ENCODE measurements at places on chromosomes 16 and 17.

GRCh38 chr16:21159281-21159951 is 942 bp downstream of the LDAF1 start:
- no peak for DNase-seq

DNA sequence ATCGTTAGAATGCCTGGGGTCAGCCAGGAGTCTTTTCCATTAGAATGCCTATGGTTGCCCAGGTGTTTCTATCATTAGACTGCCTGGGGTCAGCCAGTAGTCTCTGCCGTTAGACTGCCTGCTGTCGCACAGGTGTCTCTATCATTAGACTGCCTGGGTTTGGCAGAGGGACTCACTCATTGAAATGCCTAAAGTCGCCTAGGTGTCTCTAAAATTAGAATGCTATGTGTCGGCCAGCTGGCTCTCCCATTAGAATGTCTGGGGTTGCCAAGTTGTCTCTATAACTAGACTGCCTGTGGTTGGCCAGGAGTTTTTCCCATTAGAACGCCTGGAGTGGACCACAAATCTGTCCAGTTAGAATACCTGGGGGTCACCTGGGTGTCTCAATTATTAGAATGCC is 2266.5 kb downstream of the TP53TG3F start:
- DNase-seq, result no peak

DNA sequence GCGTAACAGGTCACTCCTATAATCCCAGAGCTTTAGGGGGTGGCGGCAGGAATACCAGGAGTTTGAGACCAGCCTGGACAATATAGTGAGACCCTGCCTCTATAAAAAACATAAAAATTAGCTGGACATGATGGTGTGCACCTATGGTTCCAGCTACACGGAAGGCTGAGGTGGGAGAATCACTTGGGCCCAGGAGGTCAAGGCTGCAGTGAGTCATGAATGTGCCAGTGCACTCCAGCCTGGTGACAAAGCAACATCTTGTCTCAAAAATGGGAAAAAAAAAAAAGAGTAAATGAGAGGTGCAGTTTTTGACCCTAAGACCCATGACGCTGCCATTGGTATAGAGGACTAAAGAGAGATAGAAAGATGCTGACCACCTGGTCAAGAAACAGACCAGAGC is 16.1 kb downstream of the PARN start:
- DNase-seq, result no peak

GRCh38 chr17:76251478-76252039 is 11.3 kb upstream of the RNF157 start:
- DNase-seq, result no peak

DNA sequence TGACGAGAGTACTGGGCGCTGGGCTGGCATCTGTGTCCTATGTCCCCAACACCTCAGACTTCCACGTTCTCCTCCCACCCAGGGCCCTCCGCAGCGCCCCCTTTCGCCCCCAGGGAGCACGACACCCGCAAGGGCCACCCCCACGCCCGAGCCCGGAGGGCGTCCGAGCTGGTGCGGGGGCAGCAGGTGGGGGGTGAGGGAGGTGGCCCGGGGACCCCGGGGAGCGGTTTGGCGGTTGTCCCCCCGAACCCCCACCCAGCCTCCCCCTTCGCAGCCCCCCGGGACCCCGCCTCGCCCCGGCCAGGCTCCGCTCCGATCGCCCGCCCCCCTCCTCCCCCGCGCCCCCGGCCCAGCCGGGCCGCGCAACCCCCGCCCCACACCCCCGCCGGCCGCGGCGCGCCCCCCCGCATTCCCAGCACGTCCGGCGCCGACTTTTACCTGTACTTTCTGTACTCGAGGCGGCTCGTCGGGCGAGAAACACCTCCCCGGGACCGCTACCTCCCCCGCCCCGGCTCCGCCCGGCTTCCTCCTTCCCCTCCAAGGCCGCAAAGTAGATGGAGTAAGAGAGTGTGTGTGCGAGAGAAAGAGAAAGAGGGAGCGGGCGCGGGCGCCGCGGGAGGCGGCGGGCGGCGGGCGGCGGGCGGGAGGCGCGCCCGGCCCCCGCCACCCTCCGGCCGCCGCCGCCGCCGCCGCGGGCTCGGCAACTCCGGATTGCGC is 901 bp downstream of the CDYL2 start:
- peak; percentile 18 for DNase-seq

DNA sequence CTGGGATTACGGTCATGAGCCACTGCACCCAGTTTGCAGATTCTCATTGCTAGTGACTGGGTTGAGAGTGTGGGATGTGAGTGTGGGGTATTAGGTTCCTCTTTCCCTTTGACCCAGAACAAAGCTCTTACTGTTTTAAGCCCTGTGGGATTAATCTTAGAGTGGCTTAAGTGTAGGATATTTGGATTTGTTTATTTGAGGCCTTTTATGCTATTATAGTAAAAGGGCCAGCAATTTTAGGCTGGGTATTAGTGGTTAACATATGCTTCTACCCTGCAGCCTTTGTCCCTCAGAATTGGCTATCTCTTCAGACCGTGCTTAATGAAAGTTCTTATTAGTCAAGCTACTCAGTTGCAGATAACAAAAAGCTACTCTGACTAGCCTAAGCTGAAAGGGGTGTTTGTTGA is 3.2 kb downstream of the SGF29 start:
- DNase-seq, result no peak

DNA sequence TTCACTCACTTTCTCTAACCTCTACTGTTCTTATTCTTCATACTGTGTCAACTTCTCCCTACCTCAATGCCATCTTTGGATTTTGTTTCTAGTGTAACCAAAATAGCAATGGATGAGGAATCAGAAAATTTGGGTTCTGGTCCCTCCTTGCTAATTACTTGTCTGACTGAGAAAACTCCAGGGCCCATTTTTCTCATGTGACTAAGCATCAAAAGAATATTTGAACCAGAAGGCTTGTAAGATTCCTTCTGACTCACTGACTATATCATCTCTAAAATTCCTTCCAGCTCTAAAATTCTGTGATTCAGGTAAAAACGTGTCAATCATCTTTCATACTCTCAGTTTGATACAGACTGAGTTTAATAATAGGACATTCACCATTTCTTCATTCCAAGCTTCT is 57.9 kb downstream of the BRIP1 start:
- DNase-seq, result no peak

DNA sequence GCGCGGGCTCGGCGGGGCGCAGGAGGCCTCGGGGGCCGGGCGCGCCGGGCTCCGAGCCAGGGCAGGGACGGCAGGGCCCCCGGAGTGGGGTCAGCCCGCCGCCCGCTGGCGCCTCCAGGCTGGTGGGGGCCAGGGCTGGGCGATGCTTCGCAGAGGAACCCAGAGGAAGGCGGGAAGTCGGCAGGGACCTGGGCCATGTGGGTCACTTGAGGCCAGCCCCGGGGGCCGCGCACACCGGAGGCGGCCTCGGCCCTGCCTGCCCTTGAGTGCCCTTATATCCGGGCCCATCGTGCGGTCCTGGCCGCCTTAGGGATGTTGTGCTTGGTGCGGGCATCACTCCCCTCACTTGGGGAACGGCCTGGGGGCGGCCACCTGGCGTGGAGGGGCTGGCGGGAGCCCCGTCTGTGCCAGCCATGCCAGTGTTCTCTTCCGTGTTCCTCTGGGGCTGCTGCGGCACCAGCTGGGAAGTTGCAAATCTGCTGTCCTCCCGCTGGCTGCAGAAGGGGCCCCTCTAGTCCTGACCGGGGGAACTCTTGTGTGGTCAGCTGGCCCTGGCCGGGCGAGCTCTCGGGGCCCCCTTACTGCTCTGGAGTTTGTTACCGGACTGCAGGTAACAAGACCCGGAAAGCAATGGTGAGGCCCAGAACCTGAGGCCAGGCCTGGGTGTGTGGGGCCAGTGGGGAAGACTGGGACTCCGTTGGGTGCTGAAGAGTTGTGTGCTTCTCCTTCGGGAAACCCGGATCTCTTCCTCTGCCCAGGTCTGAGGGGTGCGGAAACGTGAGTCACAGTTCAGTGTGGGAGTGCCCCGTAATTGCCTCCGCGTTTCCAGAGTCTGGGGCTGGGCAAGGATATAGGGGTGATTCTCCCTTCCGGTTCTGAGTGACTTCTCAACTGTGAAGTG is 849 bp downstream of the CAPN15 start:
- no peak for DNase-seq

- DNase-seq, result no peak
Measured at GRCh38 chr17:8175795-8176196, 384 bp downstream of the TMEM107 start.

DNA sequence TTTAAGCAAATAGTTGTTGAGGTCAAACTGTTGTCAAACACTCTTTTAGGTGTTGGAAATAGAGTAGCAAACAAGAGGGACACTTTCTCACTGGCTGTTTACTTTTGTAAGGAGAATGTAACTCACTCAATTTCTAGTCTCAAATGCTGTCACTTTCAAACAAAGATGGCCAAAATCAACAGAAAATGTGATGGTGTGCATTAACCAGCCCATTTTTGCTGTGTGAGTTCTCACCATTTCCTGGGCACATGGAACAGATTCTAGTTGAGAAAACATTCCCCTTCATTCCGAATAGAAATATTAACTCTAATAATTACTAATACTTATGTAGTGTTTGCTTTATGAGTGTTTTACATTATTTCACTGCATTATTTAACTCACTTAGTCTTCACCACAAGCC is 128.2 kb upstream of the XYLT1 start:
- DNase-seq, result no peak

DNA sequence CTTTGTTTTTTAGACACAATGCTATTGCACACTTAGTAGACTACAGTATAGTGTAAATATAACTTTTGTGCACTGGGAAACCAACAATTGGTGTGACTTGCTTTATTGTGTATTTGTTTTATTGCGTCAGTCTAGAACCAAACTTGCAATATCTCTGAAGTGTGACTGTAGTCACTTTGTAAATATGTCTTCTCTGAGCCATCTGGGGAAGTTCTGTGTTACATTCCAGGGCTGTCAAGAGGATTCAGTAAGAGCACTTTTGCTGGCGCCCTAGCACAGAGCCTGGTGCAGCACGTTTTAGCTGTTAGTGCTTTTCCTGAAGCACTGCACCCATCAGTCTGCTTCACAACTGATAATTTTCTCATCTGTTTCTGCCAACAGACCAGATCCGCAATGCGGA is 73.2 kb downstream of the NT5M start:
- DNase-seq, result no peak

DNA sequence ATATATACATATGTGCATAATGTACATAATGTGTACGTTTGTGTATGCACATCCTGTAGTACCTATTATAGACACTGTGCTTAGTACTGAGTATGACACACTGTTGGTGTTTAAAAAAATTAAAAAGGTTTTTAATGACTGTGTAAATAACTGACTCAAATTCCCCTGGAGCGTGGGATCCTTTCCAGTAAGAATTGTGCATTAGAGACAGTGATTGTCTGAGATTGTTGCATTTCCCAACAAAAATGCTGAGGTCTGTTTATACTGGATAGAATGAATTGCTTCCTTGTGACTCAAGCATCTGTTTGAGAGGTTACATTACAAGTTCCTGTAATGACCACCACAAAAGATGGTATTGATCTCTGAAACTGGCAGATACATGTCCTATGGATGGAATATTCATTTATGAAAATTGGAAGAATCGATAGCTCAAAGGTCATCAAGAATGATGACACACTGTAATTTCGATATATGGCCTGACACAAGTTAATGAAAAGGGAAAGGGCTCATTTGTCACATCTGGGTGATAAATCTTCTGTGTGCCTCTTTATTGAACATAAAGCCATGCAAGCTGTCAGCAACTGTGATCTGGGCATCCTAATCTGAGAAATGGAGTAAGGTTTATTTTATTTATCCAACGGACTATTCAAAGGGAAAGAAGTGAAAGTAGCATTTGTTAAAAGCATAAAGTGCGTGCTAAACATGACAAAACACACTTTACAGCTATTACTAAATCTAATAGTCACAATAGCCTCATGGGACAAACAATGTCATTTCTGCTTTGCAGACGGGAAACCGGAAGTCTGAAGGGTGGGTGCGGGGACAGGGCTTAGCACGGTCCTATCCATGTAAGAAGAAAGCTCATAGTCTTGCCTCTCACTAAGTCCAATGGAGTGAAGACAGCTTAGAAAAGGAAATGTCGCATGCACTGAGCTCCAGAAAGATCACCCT is 228.8 kb downstream of the CDH11 start:
- DNase-seq, result no peak

GRCh38 chr16:76541070-76541469 is 263.9 kb downstream of the CNTNAP4 start:
- DNase-seq, result no peak

DNA sequence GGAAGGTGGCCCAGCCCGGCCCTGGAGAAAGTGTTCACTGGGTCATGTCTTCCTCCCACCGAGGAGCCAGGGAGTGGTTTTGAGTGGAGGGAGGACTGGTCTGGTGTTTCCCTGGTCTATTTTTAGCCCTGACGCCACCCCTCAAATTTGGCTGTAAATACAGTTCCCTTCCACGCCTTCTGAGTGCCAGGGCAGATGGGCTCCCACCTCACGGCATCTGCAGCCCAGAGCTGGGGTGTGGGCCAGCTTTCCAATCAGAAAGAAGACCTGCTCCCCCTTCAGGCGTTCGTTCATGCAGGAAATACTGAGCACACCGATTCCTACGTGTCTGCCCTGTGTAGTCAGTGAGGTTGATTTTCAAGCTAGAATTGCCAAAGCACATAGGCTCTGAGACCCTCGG is 53.7 kb downstream of the SNX20 start:
- peak; percentile 25 for DNase-seq

- DNase-seq, result no peak
Measured at GRCh38 chr16:23506606-23506994, 3.7 kb downstream of the GGA2 start.

GRCh38 chr16:90022209-90023077 is 3.2 kb upstream of the DBNDD1 start:
- DNase-seq, result peak; percentile 66

DNA sequence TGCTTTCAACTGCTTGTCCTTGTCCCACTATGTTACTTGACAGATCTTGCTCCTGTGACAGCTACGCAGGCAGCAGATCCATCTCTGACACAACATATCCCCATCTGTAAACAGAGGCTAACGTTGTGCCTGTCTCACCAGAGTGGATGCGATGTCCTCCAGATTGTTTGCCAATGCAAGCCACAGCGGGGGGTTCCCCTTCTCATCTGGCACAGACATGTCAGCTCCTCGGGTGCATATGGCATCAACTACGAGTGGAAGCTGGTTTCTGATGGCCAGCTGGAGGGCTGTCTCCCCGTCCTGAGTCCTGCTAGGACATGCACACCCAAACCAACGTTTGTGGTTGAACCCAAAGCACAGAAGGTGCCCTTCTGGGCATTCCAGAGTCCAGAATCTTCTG is 39.0 kb downstream of the CYB5D2 start:
- DNase-seq, result no peak

- no peak for DNase-seq
Measured at GRCh38 chr17:49878931-49879904, 31.3 kb upstream of the TAC4 start.

DNA sequence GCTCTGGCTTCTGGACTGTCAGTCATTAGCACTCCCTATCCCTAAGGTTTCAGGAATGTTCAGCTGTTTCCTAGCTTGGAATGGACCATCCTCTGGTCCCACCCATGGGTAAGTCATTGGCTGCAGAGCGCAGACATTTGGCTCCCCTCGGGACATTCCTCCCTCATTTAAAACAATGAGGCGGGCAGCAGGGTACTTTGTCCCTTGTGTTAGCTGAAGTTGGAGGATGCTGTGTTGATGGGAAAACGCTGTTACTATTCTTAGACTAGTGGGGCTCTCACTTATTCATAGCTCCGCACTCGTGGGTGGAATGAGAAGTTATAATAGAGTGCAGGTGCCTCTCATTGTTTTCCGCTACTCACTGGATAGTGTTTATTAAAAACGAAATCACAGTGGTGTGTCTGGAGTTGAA is 673.8 kb downstream of the WWOX start:
- DNase-seq, result no peak

Data from activated CD4-positive, alpha-beta T cell treated with anti-CD3 and anti-CD28 coated beads for 24 hours (primary cell).